ENCODE measurements at places on chromosomes 1 and 21.

DNA sequence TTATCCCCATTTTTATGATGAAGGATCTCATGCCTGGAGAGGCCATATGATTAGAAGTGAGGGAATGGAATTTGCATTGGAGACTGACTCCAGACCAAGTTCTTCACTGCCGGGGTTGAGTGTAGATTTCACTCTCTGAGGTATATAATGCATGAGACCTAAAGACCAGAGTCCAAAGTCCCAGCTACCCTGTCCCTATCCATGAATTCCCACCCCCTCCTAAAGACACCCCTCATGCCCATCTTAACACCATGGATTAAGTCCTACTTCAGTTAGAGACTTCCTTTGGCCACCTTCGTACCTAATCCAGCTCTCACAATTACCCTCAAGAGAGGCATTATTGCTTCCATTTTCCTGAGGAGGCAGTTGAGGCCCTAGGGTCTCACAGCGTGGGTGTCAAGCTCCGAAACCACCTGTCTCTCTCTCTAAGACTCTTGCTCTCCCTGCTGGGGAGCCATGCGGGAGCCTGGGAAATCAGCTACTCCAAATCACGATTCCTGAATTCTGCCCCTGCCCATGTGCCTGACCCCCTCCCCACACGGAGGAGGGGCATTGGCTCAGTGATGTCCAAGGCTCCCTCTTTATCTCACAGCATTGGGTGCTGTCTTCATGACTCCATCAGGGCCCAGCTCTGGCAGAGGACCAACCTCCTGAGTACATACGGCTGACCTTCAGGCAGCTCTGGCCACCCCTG lies 11.7 kb upstream of the FOXO6 start:
- H3K4me1 ChIP-seq: no peaks in the 10 kb centered on the region
- no peaks in the 10 kb centered on the region for H3K36me3 ChIP-seq
- DNase-seq: no peak
- H3K4me3 ChIP-seq: no peak overlapping the region
- H3K27ac ChIP-seq: no peak overlapping the region

GRCh38 chr1:147502760-147503159 lies 38.5 kb upstream of the BCL9 start:
- H3K4me3 ChIP-seq: no peak overlapping the region
- no peak for DNase-seq
- H3K36me3 ChIP-seq: no peaks in the 10 kb centered on the region
- peaks cover 5% of the 10 kb centered on the region for H3K4me1 ChIP-seq
- no peaks in the 10 kb centered on the region for H3K27me3 ChIP-seq

DNA sequence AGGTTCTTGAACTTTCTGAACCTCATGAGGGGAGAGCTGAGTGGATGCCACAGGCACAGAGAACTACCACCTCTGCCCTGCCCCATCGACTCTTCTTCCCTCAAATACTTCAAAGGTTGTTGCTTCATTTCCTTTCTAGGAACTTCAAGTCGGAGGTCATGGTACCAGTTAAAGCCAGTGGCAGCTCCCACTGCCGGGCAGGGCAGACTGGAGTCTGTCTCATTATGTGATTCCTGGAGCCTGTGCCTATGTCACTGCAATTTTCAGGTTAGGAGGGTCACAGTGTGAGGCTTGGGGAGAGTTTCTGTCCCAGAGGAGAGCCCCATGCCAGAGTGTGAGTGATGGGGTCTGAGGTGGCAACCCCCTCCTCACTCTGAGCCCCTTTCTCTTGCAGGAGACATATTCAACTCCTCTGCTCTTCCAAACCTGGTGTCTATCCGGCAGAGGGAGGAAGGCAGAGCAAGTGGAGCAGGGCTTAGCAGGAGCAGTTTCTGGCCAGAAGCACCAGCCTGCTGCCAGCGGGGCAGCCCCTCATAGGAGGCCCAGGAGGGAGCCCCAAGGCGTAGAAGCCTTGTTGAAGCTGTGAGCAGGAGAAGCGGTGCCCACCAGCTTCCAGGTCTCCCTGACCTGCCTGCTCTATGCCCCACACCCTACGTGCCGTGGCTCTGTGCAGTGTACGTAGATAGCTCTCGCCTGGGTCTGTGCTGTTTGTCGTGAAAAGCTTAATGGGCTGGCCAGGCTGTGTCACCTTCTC lies 29.3 kb downstream of the CAMK1G start:
- peaks cover 14% of the 10 kb centered on the region for H3K4me1 ChIP-seq
- no peaks in the 10 kb centered on the region for H3K27me3 ChIP-seq
- no peak overlapping the region for H3K27ac ChIP-seq
- H3K4me3 ChIP-seq: no peak overlapping the region

GRCh38 chr1:3530926-3531818 lies 76.7 kb downstream of the ARHGEF16 start:
- H3K4me3 ChIP-seq: peak overlapping the region; percentile 55
- peak; percentile 87 for DNase-seq
- no peaks in the 10 kb centered on the region for H3K27me3 ChIP-seq
- H3K4me1 ChIP-seq: peaks cover 18% of the 10 kb centered on the region
- peak overlapping the region; percentile 84 for H3K27ac ChIP-seq

DNA sequence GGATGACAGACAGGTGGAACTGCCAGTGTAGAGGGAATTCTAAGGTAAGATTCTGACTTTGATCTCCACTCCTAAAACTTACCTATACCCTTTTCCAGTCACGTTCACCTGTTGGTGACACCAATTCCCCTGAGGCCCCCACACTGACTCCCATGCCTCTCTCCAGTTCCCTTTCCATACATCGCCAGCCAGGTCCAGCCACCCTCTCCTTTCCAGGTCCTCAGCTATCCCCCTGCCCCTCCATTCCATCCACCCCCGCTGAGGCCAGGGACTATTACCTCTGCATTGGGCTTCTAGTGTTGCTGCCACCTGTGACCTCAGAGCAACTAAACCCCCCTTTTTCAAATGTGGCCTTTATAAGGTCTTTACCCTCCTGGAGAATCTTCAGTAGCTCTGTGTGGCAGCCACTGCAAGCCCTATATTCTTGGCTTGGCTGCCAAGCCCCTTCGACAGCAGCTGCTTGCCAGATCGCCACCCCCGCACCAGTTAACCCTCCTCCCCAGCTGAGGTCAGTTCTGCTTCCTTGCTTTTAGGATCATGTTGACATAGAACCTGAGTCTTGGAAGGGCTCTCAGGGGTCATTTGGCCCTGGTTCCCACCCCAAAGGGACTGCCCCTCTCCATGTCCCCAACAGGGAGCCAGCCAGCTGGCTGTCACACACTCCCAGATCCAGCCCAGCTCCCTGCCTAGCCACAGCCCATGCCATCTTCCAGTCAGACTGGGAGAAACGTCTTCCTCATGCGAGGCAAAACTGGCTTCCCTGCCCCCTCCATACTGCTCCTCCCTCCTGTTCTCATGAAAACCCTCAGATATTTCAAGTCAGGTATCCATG lies 14.7 kb downstream of the CSF1 start:
- no peak overlapping the region for H3K4me3 ChIP-seq
- H3K36me3 ChIP-seq: no peaks in the 10 kb centered on the region
- no peaks in the 10 kb centered on the region for H3K27me3 ChIP-seq
- no peak overlapping the region for H3K27ac ChIP-seq
- peaks cover 6% of the 10 kb centered on the region for H3K4me1 ChIP-seq

GRCh38 chr1:95048317-95048716 lies 24.4 kb downstream of the ALG14 start:
- H3K4me3 ChIP-seq: no peak overlapping the region
- H3K4me1 ChIP-seq: no peaks in the 10 kb centered on the region
- no peaks in the 10 kb centered on the region for H3K36me3 ChIP-seq
- no peak for DNase-seq
- H3K27me3 ChIP-seq: no peaks in the 10 kb centered on the region

DNA sequence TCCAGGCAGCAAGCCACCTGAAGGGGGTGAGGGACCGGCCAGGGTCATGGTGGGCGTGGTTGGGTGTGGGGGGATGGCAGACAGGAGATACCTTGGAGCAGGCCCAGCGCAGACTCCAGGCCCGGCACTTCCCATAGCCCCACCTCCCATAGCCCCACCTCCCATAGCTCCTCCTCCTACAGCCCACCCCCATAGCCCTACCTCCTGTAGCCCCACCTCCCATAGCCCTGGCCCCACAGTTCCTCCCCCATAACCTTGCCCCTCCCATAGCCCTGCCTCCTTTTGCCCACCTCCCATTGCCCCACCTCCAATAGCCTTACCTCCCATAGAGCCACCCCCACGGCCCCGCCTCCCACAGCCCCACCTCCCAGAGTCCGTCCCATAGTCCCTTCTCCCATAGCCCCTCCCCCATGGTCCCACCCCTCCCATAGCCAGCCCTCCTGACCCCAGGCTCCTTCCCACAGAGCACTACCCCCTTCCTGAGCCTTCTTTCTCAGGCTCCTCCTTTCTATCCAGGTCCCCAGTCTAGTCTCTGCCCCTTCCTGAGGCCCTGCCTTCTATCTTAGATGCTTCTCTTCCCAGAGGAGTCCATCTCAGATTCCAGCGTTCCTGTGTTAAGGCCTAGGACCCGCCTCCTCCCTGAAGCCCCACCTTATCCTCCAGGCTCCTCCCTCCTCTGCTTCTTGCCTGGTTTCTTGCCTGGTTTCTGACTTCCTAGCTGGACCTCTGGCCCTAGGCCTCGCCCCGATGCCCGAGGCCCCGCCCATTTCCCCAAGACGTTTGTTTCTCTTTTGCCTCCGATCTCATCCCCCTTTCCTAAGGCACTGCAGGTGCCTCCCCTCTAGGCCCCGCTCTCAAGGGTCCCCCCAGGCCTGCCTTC lies 46.8 kb downstream of the PTPRU start:
- no peaks in the 10 kb centered on the region for H3K27me3 ChIP-seq
- no peak overlapping the region for H3K27ac ChIP-seq
- H3K36me3 ChIP-seq: no peaks in the 10 kb centered on the region
- peak; percentile 70 for DNase-seq

DNA sequence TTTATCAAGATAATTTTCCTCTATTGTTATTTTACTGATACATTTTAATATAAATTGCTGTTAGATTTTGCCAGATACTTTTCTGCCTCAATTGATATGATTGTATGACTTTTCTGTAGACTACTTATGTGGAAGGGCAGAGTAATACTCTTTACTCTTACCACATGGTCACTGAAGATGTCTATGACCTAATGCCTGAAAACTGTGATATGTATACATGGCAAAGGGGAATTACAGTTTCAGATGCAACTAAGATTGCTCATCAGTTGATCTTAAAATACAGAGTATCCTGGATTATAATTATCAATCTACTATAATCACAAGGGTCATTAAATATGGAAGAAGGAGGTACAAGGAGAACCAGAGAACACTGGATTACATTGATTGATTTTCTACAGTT lies 1528.0 kb downstream of the BRINP3 start:
- H3K36me3 ChIP-seq: no peaks in the 10 kb centered on the region
- H3K4me1 ChIP-seq: no peaks in the 10 kb centered on the region
- no peak overlapping the region for H3K4me3 ChIP-seq
- DNase-seq: no peak
- H3K27me3 ChIP-seq: no peaks in the 10 kb centered on the region

DNA sequence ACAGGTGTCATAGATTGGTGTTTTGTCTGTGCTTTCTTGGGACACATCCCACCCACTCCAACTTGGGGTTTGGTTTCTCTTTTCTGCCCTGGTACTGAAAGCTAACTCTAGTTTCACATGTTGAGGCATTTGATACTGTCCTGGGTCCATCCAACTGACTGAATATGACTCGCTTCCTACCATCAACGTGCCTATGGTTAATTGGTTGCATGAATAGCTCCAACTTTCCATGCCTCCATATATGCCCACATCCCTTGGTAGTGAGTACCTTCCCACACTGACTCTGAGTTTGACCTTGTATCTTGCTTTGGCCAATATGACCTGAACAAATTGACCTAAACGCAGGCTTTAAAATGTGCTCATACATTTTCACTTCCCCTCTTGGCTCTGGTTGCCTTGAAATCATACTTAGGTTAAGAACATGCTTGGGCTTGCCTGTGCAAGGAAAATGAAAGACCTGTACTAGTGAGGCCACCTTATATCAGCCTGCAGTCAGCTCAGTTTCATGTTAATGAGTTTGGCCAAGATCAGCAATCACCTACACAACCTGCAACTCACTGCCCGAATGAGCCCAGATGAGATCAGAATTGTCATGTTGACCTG lies 81.0 kb upstream of the KCNK2 start:
- H3K4me1 ChIP-seq: peaks cover 31% of the 10 kb centered on the region
- no peaks in the 10 kb centered on the region for H3K36me3 ChIP-seq
- no peak for DNase-seq
- no peak overlapping the region for H3K4me3 ChIP-seq
- no peak overlapping the region for H3K27ac ChIP-seq
- no peaks in the 10 kb centered on the region for H3K27me3 ChIP-seq

DNA sequence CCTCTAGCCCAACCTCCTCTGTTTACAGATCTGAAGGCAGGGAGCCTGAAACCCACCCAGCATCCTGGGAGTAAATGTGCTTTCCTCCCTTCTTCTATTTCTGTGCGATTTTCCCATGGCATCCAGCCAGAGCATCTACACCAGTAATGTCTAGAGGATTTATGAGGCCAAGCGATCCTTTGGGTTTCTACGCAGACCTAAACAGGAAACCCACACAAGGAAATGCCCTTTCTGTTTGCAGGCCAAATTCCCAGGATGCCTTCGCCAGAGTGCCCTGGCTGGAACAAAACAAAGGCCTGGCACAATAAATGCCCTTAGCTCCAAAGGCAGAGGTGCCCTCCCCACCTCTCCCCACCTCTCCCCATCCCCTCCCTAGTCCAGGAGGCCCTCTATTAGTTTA lies 110.5 kb upstream of the CDC42BPA start:
- H3K36me3 ChIP-seq: no peaks in the 10 kb centered on the region
- H3K4me3 ChIP-seq: no peak overlapping the region
- no peaks in the 10 kb centered on the region for H3K27me3 ChIP-seq
- peaks cover 16% of the 10 kb centered on the region for H3K4me1 ChIP-seq

DNA sequence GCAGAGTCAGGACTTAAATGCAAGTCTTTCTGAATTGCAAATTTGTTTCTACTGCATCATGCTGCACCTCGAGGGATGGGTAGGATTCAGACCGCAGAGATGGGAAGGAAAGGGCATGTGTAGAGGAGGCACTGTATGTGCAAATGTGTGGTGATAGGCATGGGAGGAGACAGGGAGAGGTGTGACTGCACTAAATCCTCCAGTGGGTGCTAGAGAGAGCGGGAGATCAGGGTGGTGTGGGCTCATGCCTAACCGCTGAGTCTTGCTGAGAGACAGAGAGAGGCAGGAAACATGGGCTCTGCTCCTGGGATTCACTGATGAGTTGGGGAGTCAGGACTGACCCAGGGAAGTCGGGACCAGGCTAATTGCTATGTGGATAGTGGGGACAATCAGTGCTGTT lies 61.1 kb downstream of the PTPRU start:
- DNase-seq: no peak
- no peaks in the 10 kb centered on the region for H3K4me1 ChIP-seq
- H3K27ac ChIP-seq: no peak overlapping the region

DNA sequence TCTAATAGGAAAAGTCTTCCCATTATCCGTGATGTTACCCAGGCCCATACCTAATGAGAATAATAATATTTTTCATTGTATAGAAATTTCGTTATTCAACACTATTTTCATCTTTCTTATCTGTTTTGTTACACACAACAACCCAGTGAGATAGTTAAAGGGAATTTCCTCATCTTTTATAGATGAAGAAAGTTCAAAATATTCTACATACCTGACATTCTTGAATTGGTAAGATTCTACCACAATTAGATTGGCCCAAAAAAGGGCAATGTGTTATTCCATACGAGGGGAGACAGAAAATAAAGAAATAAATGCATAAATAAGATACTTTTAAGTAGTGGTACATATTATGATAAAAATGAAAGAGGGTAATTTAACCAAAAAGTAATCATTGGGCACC lies 405.5 kb upstream of the ADAMTS5 start:
- H3K27me3 ChIP-seq: no peaks in the 10 kb centered on the region
- no peak overlapping the region for H3K4me3 ChIP-seq
- H3K36me3 ChIP-seq: no peaks in the 10 kb centered on the region
- DNase-seq: no peak
- peaks cover 30% of the 10 kb centered on the region for H3K4me1 ChIP-seq
- H3K27ac ChIP-seq: peak overlapping the region; percentile 60

Measured in Caco-2 (cell line).